Upper lobe of left lung (tissue), 6 donors: ENCODE measurements at places on chromosomes 7 and 10.

DNA sequence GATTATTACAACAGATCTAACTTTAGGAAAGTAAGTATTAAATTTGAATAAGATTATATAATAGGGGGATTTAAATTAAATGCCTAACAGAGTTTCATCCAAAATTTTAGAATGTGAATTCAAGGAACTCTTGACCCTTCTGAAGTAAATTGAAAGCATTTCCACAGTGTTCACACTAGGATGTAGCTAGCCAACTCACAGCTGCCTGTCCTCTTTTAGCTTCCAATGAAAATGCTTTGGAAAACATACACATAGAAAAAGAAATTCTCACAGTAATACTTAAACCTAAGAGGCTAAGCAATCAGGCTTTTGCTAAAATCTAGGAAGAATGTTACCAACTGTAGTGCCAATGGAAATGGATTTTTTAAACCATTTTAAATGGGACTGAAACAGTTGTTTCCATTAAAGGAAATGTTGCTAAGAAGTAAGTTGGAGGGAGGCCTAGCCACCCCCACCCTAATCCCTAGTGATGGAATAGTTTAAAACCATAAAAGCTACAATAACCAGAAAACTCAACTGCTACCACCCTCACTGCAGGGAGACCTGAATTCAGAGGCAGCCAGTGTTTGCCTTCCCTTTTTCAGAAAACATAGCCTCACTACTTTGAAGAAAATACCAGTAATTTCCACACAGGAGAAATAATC is 58.3 kb downstream of the REEP3 start:
- DNase-seq: no peak

DNA sequence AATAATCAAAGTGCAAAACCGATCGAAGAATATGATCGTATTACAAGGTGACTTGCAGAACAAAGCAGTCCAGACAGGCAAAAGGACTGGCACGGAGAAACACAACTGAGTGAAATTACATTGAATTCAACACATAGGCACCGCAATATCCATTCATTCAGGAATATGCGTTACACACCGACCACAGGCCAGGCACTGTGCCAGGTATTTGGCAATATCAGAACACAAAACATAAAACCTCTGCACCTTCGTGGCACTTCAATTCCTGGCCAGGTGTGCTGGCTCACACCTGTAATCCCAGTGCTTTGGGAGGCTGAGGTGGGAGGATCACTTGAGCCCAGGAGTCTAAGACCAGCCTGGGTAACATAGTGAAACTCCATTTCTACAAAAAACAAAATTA is 187.9 kb downstream of the DIP2C start:
- DNase-seq: no peak

DNA sequence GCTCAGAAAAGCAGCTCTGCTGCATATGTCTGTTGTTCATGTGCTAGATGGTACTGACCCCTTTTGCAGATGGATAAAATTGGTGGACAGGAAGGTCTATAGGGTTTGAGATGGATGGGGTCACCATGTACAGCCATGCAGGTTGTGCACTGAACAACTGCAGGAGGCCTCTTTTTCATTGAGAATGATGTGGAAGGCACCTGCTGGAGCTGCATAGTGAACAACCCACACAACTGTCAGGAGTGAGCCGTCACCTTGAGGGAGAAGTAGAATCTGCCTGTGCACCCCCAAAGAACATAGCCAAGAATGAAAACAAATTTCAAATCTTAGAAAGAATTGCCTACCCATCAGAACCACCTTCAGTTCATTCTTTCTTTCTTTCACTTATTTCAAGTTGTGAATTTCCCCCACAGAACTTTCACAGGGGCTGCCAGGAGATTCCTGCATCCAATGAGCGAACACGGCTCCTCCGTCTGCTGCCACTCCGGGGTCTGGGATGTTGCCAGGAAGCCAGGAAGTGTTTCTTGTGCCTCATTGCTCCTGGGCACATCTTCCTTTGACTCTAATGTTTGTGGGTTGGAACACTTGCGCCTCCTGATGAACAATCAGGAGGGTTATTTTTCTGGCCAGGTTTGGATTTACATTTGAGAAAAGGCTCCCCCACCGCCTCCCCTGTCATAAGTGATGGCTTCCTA is 53.7 kb upstream of the DOCK1 start:
- DNase-seq: no peak

GRCh38 chr7:102096706-102097427 is 189.8 kb upstream of the SH2B2 start:
- no peak for DNase-seq

DNA sequence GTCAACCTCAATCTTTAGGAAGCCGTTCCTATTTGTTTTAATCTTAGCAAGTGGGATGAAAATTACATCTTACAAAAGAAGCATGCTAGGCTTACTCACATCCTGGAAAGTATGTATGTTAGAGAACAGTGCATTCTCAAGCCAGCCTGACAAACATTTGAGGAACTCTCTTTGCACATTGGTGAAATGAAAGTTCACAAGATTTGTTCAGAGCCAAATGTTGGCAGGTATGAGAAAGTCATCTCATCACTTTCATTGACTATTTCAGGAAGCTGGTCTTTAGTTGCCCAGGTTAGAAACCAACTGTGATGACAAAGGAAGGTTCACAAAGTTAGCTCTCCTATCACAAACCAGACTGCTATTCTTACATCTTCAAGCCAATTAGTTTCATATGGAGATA is 57.1 kb downstream of the ABCB1 start:
- no peak for DNase-seq

DNA sequence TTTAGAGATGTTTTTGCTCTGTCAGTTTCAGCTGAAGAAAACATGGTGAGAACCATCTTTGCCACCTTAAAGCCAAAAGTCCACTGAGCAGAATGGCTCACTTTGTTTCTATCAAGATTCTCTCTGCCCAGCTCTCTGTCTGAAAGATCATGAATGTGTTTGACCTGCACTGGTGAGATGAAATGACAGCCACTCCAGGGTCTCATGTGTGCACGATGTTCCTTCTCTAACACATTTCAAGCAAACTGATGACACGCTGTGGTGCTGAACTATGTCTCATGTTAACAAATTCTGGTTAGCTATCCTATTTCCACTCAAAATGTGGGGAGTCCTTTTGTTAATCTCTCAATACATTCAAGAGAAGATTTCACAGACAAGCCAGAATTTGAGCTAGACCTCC is 260.6 kb downstream of the GLI3 start:
- no peak for DNase-seq
